ENCODE measurements at places on chromosomes 1 and 21.

DNA sequence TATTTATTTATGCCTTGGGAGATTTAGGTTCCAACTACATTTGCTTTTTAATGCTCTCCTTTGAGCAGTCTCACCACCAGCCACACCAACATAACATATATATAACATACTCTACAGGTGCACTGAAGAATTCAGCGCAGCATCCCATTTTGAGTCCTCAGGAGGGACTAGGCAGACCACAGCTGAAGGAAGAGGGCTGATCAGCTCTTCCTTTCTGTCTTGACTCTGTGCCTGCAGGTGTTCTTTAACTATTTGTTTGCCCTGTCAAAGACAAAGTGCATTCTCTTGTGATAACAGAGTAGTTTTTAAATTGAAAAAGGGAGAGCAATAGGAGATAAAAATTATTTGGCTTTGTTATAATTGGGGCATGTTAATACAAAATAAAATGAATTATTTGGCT, 17.0 kb downstream of the HIPK1 start:
- no peak for DNase-seq

GRCh38 chr1:151147132-151147503, 687 bp upstream of the SEMA6C start:
- DNase-seq, result no peak

DNA sequence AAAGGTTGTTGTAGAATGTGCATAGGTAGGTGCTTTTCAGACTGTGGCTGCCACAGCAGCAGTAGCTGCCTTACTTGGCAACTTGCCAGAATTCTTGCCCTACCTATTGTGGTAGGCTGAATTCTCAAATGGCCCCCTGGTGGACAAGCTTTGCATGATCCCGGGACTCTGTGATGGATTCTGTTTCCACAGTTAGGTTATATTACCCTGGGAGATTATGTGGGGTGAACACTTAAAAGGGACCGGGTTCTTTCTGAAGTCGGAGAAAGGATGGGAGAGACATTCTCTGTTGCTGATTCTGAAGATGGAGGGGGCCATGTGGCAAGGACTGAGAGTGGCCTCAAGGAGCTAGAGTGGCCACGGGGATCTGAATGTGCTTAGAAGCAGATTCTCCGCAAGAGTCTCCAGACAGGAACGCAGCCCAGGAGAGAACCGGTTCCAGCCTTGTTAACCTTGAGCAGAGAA, 32.1 kb upstream of the KCNE1 start:
- DNase-seq, result peak; percentile 39

GRCh38 chr1:17293681-17294425, 14.1 kb upstream of the PADI4 start:
- no peak for DNase-seq

- no peak for DNase-seq
Measured at GRCh38 chr1:77016386-77016985, 149.2 kb downstream of the ST6GALNAC5 start.

DNA sequence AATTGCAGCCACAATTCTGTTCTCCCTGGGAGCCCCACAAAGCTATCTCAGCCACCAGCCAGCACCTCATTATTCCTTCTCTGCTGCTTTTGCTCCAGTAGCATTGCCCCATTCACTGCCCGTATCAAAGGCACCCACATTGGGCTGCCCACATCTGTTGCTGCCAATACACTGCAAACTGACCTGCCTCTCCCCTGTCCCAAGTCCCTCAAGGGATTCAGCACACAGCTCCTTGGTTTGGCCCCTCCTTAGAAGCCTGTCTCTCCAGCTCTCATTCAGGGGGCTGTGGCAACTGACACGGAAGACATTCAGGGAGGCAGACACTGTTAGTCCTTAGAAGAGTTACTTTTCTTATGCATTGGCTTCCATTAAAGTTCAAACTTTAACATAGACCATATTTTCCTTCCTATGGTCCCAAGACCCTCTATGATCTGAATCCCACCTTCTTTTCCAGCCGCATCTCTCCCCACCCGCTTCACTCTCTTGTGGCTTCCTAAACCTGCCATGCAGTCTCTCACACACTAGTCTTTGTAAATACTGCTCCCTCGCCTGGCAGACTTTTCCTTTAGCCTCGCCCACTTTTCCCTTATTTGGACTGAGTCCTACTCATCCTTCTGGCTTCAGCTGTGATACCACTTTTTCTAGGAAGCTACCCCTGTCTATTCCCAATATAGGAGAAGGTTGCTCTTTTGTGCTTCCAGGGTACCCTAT, 19.3 kb upstream of the KLHDC8A start:
- no peak for DNase-seq

DNA sequence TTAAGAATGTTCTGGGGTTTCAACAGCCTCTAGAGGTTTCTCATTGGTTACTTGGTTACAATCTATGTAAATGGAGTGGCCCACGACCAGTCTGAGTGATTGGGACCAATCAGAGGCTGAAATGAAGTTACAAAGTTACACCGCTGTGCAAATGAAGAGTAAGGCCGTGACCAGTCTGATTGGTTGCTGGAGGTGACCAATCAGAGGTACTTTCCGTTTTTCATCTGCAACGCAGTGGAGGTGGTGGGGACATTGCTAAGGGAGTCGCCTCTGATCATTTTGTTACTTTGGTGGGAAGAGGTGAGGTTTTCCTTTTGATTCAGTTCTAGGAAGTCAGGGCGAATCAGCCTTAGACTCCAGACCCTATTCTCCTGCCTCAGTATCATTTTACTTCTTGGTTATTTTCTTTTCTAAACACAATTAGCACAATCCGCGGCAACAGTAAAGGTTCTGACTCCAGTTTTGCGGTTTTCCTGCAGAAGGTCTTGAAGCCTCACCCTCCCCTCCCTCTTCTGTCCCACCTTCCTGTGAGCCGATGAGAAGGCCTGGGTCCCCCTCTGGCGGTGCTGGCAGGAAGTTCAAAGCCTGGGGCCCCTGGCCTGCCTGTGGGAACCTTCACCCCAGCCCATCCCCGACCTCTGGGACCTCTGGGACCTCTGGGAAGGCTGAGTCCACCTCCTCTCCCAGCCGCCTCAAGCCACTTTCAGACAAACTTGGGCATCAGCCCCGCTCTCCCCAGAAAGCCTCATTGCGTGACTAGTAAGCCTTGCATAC, 38.7 kb upstream of the TTC34 start:
- peak; percentile 63 for DNase-seq

DNA sequence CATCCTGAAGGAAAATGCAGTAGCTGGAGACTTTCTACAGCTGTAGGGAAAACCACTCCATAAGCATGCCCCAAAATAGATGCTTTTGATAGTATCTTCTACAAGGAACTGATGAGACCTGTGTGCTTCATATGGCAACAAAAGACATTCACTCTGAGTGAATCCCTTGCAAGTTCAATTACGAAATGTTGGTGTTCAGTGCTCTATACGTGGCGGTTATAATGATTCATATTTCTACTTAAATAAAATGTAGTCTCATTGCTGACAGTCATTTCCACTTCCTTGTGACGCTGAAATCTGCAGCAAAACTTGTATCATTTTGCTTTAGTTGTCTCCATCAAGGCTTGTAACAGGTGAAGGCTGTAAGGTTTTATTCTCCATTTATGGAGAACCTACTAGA, 20.6 kb downstream of the TOR1AIP2 start:
- no peak for DNase-seq

DNA sequence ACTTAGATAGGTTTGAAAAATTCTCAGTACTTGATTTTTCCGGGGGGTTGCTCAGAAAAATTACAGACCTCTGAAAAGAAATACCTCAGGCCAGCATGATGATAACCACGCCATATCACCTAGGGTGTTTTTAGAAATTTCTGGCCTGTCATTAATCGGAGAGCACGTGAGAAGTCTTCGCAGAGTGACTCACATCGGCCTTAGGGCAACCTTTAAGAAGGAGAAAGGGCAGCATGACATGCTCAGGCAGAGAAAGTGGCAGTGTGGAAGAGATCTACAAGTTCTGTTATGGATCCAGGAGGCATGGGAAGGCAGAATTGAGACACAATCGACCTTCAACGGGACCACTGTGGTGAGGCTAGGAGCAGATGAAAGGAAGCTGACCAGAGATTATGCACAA, 506.3 kb downstream of the LMO4 start:
- DNase-seq, result no peak

DNA sequence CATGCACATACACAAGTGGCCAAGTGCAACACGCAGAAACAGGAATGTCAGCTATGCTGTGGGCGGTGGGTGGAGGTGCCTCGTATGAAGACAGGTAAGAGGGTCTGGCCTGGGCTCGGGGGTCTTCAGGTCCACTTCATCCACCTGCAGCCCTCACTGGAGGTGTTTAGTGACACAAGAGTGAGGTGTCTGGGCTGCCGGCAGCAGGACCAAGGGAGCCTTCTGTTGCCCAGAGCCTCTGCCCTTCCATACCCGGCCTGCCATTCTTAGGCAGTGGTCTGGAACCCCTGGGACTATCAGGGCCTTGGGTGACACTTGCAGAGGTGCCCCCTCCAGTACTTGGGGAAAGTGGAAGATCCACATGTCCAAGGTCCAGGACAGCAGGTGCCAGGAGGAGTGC, 21.7 kb upstream of the ACTRT2 start:
- no peak for DNase-seq

- no peak for DNase-seq
Measured at GRCh38 chr1:51231120-51231519, 5.0 kb upstream of the RNF11 start.

- no peak for DNase-seq
Measured at GRCh38 chr1:78758506-78758905, 108.9 kb downstream of the IFI44 start.

- no peak for DNase-seq
Measured at GRCh38 chr1:67789551-67789950, 43.7 kb downstream of the GNG12 start.

GRCh38 chr1:77290576-77290975, 8.8 kb downstream of the AK5 start:
- no peak for DNase-seq

DNA sequence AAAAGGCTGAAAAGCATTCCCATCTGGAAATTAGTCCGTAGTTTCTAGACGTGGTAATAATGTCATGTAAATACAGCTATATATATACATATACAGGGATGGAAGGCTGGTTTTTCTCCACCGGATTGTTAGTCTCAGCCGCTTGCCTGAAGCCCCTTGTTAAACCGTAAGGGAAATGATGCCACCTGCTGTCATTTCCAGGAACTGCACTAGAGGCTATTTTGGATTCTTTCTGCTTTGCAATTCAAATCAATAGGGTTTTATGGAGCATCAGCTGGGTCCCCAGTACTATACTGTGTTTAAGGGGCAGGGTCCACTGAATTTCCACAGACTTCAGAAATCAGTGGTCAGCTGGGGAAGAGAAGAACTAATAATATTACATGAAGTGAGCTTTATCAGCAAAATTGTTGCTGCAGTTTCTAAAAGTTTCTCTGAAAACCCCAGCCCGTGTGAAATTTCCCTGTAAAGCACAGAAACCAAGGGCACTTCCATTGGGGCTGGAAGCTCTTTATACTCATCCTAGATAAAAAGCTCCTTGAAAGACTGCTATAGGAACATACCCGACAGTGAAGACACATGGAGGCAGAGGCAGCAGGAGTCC, 33.8 kb upstream of the MPZL1 start:
- peak; percentile 77 for DNase-seq

DNA sequence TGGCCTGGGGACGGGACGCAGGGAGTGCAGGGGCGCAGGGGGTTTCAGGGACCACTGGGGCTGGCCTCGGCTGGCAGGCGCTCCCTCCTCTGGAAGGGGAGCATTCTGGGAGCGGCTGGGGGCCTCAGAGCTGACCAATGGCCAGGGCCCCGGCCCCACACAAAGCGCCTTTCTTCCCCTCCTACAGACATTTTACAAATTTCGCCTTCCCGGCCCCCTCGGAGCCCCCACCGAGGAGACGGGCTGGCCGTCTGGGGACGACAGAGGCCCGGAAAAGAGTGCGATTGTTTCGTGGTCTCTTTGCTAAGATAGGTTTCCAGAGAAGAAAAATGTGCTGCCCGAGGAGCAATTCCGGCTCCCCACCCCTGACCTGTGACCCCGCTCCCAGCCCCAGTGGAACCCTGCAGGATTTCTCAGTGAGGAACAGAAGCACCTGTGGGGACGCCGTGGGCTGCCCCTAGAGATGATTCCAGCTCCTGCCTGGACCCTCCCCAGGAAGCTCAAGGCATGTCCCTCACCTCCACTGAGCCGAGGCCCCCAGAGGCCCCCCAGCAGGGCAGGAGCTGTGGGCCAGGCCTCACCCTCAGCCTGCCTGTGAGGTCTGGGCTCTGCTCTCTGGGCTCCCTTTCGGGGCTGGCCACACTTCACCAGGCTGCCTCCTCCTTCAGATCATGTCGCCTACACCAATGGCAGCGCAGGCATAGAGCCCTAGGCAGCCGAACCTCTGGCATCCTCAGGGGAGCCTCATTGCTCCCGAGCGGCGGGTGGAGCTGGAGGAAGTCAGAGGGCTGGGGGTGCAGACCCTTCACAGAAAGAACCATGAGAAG, 15.0 kb upstream of the PLEKHG5 start:
- DNase-seq, result no peak

GRCh38 chr1:46545784-46546183, 5.7 kb downstream of the KNCN start:
- no peak for DNase-seq

DNA sequence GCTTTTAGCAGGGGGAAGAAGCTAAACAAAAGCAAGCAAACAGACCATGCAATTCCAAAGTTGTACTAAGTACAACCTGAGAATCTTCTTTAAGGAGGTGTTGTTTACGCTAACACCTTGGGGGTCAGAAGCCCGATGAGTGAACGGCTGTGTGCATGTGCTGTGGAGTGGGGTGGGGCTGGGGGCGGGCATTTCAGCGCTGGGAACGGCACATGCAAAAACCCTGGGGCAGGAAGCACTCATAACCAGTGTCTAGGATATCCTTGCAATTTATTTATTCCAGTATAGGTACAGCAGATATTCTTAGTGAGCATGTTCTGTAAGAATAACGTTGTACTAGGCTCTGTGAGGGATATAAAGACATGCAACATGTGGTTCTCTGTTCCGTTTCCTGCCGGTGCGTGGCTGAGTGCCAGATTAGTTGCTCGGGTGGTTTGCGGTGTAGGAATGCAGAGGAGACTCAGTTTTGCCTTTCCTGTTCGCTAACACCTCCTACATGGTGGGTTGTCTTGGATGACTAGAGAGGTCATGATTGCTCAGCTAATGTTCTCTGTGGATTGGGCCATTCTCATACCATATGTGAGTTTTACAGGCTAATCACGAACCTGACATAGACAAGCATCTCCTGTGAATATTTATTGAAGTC, 3.7 kb downstream of the FASLG start:
- peak; percentile 61 for DNase-seq

DNA sequence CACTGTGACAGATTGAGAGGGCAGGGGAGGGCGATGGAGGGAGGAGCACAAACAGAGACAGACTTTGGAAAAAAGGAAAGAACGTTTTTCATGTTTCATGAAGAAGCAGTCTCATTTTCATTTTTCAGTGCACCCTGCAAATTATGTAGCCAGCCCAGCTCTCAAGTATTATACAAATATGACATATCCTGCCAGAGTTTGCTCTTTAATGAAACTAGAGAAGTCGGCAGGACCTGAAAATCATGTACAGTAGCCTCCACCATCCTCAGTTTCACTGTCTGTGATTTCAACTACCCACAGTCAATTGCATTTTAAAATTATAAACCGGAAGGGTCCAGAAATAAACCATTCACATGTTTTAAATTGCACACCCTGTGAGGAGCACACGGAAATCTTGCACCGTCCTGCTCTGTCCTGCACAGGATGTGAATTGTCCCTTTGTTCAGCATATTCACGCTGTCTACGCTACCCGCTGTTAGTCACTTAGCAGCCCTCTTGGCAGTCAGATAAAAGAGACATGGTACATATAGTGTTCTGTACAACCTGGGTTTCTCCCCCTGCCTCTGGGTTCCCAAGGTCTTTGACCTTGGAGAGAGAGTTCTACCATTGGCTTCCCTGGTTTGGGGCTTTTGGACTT, 13.6 kb upstream of the ADARB1 start:
- no peak for DNase-seq

GRCh38 chr1:218429301-218429700, 84.2 kb downstream of the TGFB2 start:
- no peak for DNase-seq
